ENCODE measurements at places on chromosomes 3 and 15.

DNA sequence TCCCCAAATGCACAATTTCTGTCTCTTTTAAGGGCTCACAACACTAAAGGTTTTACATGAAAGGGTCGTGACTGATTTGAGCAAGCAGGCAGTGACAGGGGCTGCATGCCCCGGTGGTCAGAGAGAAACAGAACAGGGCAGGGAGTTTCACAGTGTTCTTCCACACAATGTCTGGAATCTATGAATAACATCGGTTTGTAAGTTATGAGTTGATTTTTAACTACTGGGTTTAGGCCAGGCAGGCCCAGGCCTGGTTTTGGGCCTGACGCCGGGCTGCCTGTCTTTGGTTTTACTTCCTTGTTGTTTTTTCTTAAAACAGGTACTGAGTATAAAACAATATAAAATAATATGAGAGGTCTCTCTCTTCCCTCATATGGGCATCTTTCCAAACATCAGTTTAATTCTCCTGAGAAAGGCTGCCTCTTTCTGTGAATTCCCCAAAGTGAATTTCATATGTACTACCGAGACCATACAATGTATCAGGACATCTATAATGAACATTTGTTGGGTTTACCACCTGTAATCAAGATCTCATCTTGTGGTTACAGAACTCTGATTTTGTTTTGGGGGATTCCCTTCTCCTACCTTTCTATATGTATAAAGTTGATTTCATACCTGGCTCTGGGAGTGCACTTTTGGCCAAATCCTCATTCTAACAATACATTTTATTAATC is 74.4 kb downstream of the CD200 start:
- DNase-seq, result no peak

DNA sequence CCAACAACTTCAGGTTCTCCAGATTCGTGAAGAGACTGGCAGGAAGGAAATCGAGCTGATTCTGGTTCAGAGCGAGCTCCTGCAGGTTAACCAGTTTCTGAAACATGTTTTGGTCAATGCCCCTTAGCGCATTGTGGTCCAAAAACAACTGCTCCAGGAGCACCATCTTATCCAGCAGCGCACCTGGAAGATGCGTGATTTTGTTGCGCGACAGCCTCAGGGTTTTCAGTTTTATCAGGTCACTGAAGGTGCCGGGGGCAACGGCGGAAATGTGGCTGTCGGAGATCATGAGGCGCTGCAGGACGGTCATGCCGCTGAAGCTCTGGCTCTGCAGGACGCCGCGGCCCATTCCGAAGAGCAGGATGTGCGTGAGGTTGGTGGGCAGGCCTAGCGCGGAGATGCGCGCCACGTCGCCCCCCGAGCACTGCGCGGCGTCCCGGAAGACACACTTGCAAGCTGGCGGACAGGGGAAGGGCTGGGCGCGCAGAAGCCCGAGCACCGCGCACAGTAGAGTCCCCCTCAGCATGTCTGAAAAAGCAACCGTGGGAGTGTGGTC is 1.2 kb downstream of the GP5 start:
- peak; percentile 38 for DNase-seq

- DNase-seq, result no peak
Observed at GRCh38 chr3:70309591-70309990, 2.8 kb downstream of the MDFIC2 start.

GRCh38 chr3:30471796-30472489 is 134.5 kb upstream of the TGFBR2 start:
- DNase-seq, result no peak

DNA sequence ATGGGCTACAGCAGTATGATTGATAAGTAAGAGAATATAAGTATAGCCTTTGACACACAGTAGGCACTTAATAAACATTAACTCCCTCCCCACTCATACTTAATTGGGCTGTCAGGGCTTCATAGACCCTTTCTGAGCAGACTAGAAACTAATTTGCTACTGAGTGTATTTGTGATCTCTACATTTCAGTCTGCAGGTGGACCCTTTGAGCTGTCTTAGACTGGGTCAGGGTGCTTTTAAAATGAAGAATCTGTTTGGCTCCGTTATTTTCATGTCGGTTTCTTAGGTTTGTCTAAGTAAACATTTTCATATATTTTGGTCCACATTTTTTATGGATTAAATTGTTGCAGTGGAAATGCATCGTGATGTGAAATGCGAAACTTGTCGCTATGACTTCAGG is 50.3 kb upstream of the SELENOK start:
- peak; percentile 1 for DNase-seq

DNA sequence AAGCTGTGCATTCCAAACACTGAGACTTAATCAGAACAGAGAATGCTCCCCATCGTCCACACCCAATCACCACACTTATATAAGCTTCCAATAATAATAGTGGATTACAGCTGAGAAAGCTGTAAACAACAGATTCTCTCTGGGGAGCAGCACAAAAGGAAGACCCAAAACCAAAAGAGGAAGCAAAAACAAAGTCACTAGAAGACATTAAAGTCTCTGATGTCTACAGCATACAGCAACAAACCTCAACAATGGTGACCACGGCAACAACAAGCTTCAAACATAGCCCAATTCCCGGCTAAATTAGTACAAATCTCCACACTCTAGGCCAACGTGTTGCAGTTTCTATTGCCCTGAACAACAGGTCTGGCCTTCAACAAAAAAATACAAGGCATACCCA is 37.7 kb downstream of the ZDHHC23 start:
- no peak for DNase-seq

- DNase-seq, result no peak
Observed at GRCh38 chr15:98207928-98208327, 247.4 kb downstream of the ARRDC4 start.

DNA sequence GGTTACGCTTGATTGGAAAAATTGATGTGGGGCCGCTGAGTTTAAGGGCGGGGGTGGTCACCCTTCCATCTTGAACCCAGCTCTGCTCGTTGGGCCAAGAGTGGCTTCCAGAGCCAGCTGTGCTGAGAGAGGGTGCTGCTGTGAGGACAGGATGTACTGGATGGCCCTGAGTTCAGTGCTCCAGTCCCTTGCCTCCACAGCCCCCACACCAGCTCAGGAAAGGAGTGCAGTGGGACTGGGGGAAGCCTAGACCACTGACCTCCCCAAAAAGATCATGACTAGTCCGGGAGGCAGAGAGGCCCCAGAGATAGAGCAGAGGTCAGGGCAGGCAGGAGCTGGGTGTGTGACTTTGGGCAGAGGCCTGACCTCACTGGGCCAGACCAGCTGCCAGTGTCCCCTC is 4.0 kb upstream of the PTH1R start:
- no peak for DNase-seq

DNA sequence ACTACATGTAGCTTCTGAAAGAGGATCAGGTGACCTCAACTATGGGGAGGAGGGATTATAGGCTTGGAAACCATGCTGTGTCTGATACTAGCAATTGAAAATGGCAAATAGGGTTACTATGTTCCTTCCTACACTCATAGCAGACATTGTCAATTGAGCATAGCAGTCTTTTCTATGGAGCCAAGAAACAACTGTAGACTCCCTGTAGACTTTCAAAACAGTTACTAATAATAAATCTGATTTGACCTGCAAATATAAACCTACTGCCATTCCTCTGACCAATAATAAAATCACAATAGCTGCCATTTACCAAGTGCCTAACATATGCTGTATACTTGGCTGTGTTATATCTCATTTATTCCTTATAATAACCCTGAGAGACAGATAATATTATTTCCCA is 8.5 kb upstream of the ARL14 start:
- DNase-seq, result no peak

DNA sequence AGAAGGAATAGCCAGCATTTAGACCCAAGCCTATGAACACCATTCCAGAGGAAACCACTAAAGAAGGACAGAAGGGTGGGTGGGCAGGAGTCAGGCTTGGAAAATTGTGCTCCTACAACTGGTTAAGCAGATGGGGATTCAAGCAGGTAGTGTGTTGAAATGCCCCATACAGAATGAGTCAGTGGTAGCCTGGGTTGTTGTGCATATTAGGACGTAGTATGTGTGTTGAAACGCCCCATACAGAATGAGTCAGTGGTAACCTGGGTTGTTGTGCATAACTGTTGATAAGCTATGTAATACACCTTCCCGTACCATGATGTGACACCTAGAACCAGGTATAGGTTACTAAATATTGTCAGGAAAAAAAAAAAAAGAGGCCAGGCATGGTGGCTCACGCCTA is 34.0 kb downstream of the MINDY4B start:
- DNase-seq, result no peak

GRCh38 chr3:191894406-191894805 is 433.4 kb downstream of the PYDC2 start:
- no peak for DNase-seq

- no peak for DNase-seq
Observed at GRCh38 chr15:73888224-73889041, 15.1 kb downstream of the TBC1D21 start.

- no peak for DNase-seq
Observed at GRCh38 chr3:32200992-32201758, 37.3 kb upstream of the CMTM8 start.

GRCh38 chr3:123294296-123294938 is 92.7 kb downstream of the SEC22A start:
- no peak for DNase-seq

GRCh38 chr3:131223373-131224289 is 157.9 kb upstream of the NUDT16 start:
- no peak for DNase-seq

- no peak for DNase-seq
Observed at GRCh38 chr3:109191421-109191820, 54.9 kb downstream of the C3orf85 start.

GRCh38 chr15:81091889-81092558 is 42.0 kb upstream of the CFAP161 start:
- DNase-seq, result peak; percentile 12

DNA sequence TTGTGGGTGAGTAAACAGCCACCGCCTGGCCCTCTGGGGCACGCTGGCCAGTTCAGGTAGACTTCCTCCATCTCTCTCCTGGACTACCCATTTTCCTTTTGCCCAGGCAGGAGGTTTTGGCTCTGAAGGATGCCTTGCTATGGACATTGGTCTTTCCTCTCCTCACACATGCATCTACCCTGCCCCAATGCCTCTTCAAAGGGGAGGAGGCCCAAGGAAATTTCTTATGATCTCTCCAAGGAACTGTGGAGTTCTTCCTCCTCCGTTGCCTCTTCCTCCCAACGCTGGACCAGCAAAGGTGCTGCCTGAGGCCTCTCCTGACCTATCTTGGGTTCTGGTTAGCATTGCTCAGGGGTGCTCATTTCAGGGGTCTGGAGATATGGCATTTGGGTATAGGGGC is 33.5 kb downstream of the POMGNT2 start:
- DNase-seq, result no peak

DNA sequence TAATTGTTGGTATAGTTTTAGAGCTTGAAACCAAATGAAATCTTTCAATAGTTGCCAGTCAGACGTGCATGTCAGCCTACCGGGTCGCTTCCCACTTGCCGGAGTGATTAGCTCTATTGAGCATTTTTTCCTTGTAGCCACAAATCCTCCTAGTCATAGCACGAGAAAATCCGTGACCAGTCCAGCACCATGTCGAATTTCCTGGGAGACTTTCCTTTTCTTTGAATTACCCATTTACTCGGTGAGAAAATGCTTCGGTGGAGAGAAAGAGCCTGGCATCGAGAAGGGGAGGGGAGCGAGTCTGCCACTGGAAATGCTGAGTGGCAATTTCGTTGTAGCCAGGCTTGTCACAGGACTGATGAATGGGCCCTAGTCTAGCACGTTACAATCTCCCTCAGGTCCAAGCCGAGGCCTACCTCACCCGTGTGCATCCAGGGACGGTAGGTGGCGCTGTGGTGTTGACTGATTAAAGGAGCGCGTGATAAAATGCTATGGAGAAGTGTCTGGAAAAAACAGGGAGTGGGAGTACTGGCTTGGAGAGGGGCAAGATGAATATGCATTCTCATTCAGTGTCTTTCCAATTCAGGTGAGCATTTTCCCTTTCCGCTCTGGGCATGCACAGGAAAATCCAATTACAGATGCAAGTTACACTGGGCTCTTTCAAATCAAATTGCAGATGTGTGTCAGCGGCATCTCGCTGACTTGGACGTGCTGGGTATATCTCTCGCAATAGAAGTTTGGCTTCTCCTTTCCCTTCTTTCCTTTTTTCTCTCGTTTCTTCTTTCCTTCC is 238.8 kb downstream of the EDEM1 start:
- DNase-seq, result peak; percentile 68

DNA sequence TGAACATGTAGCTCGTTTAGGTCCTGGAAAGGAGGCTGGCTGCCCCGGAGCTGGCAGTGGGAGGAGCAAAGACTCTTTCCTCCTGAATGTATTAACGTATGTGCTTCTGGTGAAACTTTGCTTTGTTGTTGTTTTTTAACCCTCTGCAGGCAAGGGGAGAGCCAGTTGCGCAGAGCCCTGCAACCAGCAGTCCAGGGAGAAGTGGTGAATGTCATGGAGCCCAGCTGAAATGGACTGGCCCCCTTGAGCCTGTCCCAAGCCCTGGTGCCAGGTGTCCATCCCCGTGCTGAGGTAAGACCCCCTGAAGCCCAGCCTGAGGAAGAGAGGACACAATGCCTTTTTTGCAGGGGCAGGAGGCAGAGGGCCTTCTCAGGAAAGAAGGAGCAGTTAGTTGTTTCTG is 33.3 kb downstream of the ST6GAL1 start:
- DNase-seq, result no peak

DNA sequence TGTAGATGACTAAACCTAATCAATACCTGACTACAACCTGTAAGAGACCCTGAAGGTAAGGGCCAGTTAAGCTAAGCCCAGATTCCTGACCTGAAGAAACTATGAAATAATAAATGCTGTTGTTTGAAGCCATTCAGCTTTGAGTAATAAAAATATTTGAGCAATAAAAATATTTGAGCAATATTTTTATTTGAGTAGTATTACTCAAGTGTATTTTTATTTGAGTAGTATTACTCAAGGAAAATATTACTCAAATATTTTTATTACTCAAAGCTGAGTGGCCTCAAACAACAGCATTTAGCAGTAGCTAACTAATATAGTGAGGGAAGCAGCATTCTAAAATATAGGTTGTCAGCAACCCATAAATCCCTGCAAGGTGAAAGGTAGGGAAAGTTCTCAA is 143.8 kb upstream of the RARB start:
- no peak for DNase-seq

DNA sequence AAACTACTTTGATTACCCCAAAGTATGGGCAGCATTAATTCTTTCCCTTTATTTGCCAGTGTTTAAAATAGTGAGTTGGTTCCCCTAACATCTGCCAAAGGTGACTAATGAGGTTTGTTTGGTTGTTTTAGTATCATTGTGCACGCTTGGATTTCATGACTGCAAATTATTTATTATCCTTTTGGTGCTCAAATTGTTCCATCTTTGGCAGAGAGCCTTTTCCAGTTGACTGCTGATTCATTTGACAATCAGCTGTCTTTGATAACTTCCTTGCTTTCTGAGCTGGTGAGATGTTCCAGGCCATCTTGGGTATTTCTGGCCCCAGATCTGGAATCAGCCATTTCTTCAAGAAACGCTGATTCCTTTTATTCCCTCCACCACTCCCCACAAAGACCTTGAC is 8.9 kb downstream of the DLEC1 start:
- no peak for DNase-seq

GRCh38 chr3:37031096-37031682 is 37.9 kb downstream of the MLH1 start:
- DNase-seq, result no peak

DNA sequence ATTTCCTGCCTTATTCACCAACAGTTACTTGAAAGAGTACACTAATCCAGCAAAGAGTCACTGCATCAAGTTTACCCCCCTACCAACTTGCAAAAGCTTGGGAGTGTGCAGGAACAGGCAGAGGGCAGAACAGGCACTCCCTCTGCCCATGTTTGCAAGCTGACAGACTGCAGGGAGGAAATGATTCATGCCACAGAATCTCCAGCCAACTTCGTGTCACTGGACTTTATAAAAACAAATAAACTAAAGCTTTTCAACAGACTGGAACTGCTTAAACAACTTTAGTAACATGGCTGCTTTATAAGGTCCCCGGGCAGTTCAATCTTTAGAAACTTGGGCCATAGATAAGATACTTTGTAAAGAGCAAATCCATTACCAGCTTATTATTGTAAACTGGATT is 129.5 kb downstream of the THRB start:
- no peak for DNase-seq
